Vagina (tissue), 2 donors: ENCODE measurements at places on chromosomes 13 and 19.

- H3K27ac ChIP-seq, result no peak overlapping the region
- H3K4me1 ChIP-seq, result no peaks in the 10 kb centered on the region
- H3K27me3 ChIP-seq, result no peaks in the 10 kb centered on the region
- DNase-seq, result no peak
Measured at GRCh38 chr13:84076280-84076679, 194.0 kb upstream of the SLITRK1 start.

DNA sequence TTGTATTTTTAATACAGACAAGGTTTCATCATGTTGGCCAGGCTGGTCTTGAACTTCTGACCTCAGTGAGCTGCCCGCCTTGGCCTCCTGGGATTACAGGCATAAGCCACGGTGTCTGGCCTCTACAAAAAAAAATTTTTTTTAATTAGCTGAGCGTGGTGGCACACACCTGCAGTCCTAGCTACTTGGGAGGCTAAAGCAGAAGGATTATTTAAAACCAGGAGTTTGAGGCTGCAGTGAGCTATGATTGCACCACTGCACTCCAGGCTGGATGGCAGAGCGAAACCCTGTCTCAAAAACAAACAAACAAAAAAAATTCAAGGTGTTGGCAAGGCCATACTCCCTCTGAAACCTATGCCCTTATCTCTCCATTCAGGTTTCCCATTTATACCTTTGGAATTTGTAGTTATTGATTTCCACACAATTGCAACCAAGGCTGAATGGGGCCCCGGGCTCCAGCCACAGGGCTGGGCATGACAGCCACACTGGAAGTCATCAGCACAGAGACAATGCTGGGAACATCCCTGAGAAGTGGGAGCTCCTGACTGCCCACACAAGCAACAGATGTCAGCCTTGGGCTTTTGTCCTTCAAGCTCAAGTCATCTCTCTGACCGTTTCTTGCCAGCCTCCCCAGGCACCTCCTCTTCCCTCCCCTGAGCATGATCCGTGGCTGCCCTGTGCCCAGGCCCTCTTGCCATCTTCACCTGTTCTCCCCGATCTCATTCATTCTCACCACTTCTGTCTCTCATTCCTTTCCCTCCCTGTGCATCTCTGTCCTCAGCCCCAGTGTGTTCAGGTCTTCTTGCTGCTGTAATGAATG lies 27.2 kb upstream of the CALM3 start:
- no peaks in the 10 kb centered on the region for H3K36me3 ChIP-seq
- no peak overlapping the region for H3K4me3 ChIP-seq
- no peak for DNase-seq
- H3K27me3 ChIP-seq, result no peaks in the 10 kb centered on the region

- H3K4me1 ChIP-seq, result peaks cover 51% of the 10 kb centered on the region
- no peak overlapping the region for H3K4me3 ChIP-seq
- H3K36me3 ChIP-seq, result no peaks in the 10 kb centered on the region
- H3K27me3 ChIP-seq, result no peaks in the 10 kb centered on the region
- DNase-seq, result no peak
- no peak overlapping the region for H3K27ac ChIP-seq
Measured at GRCh38 chr13:39597838-39598237, 5.2 kb downstream of the LHFPL6 start.

DNA sequence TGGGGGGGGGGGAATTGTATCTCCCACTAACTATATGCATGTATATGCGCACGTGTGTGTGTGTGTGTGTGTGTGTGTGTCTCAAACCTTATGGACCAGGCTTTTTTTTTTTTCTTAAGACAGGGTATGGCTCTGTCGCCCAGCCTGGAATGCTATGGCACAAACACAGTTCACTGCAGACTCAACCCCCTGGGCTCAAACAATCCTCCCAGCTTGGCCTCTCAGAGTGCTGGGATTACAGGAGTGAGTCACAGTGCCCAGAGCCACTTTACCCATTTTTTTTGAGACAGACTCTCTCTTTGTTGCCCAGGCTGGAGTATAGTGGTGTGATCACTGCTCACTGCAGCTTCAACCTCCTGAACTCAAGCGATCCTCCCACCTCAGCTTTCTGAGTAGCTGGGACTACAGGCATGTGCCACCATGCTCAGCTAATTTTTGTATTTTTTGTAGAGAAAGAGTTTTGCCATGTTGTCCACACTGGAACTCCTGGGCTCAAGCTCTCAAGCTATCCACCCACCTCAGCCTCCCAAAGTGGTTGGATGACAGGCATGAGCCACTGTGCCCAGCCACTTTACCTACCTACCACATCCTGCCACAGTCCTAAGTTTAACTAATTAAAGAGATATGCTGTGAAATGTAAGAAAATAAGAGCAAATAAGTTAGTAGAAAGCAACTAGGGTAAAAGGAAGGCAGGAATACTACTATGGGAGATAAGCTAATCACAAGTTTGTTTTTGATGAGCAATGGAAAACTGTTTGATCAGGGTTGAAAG lies 2.4 kb downstream of the ZMYM5 start:
- DNase-seq, result no peak
- no peak overlapping the region for H3K4me3 ChIP-seq
- no peaks in the 10 kb centered on the region for H3K27me3 ChIP-seq
- H3K36me3 ChIP-seq, result no peaks in the 10 kb centered on the region
- no peak overlapping the region for H3K27ac ChIP-seq

DNA sequence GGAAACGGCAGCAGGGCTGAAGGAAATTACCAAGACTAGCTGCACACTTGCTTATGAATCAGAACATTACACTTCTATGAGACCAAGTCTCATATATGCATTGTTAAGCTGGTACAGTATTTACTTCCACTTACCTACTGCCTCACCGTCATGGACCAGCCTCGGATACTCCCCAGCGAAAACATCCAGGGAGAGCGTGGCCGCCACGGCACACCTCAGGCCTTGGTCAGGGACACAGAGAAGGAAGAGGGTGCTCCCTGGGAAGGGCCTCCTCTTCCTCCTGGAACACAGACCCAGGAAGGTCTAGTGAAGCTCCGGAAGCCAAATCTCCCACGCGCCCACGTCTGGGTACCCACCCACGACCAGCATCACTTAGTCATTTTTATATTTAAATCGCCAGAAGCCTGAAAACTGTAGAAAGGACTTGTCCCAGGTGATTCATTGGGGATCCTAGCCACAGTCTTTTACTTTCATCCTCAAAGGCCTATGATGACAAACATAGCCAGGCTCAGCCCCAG lies 24.4 kb upstream of the MTIF3 start:
- H3K27me3 ChIP-seq, result no peaks in the 10 kb centered on the region
- H3K27ac ChIP-seq, result no peak overlapping the region
- no peak for DNase-seq
- no peaks in the 10 kb centered on the region for H3K36me3 ChIP-seq
- H3K4me1 ChIP-seq, result no peaks in the 10 kb centered on the region

DNA sequence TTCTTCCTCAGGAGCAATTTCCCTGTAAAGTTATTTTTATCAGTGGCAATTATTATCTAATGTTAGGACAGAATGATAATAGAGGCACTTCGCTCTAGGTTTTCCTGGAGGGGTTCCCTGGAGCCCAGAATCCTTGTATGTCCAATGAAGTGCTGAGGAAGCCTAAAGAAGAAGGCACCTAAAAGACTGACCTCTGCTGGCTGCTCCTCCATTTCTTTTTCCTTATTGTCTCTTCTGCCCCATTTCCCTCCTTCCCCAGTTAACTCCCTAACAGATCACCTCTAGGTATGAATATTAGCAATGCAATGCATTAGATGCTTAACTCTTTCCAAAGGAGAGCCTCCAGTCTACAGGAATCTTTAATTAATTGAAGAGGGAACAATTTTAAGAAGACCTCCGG lies 985.4 kb downstream of the DIAPH3 start:
- no peaks in the 10 kb centered on the region for H3K36me3 ChIP-seq
- no peaks in the 10 kb centered on the region for H3K4me1 ChIP-seq
- H3K27me3 ChIP-seq, result no peaks in the 10 kb centered on the region
- DNase-seq, result no peak
- H3K27ac ChIP-seq, result no peak overlapping the region

GRCh38 chr13:23921451-23921888 lies 24.2 kb upstream of the C1QTNF9B start:
- H3K4me3 ChIP-seq, result no peak overlapping the region
- H3K27ac ChIP-seq, result no peak overlapping the region
- no peaks in the 10 kb centered on the region for H3K36me3 ChIP-seq
- no peak for DNase-seq
- no peaks in the 10 kb centered on the region for H3K27me3 ChIP-seq

- H3K27me3 ChIP-seq, result no peaks in the 10 kb centered on the region
- no peaks in the 10 kb centered on the region for H3K36me3 ChIP-seq
- no peak for DNase-seq
- no peaks in the 10 kb centered on the region for H3K4me1 ChIP-seq
Measured at GRCh38 chr13:102286326-102286725, 115.5 kb downstream of the FGF14 start.

DNA sequence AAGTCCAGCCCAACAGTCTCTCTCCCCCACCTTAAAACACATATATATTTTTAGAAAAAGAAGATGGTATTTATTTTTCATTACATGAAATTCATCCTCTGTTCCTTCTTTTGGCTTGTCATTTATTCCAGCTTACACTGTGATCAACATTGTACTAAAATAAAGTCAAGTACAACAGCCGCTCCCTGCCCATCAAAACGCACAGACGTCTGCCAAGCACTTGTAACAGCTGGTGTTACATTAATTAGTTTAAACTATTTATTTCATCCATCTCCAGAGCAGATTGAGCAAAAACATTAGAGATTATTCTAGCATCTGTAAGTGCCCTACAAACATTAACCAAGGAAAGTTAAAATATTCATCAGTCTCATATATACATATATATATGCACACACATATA lies 350.5 kb downstream of the DACH1 start:
- H3K36me3 ChIP-seq, result no peaks in the 10 kb centered on the region
- no peak overlapping the region for H3K27ac ChIP-seq
- no peaks in the 10 kb centered on the region for H3K4me1 ChIP-seq
- H3K4me3 ChIP-seq, result no peak overlapping the region
- H3K27me3 ChIP-seq, result no peaks in the 10 kb centered on the region

DNA sequence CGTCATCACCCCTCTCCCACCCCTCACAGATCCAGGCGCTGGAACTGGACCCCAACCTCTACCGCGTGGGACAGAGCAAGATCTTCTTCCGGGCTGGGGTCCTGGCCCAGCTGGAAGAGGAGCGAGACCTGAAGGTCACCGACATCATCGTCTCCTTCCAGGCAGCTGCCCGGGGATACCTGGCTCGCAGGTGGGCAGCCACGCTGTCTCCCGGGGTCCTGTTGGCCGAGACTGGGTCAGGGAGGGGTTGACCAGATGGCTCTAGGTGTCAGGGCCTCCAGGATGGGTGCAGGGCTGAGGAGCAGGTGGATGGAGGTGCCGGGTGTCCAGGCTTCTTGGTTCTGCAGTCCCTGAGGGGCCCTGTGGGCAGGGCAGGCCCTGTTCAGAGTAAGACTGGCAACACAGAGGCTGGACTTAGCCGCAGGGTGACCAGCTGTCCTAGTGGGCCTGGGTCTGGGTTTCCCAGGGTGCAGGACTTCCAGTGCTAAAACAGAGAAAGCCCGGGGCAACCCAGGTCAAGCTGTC lies 58.1 kb downstream of the MYH14 start:
- H3K27me3 ChIP-seq, result no peaks in the 10 kb centered on the region
- DNase-seq, result no peak
- H3K27ac ChIP-seq, result no peak overlapping the region
- no peak overlapping the region for H3K4me3 ChIP-seq
- H3K36me3 ChIP-seq, result no peaks in the 10 kb centered on the region

DNA sequence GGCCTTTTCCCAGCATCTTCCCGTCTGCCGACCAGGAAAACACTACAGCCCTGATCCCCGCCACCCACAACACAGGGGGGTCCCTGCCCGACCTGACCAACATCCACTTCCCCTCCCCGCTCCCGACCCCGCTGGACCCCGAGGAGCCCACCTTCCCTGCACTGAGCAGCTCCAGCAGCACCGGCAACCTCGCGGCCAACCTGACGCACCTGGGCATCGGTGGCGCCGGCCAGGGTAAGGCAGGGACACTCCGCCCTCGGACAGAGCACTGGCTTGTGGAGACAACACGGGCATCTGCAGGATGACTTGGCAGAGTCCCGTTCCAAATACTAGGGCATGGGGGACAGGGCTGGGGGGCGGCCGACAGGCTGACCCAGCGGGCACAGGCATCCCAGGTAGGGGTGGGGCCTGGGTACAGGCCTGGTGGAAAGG lies 31.1 kb downstream of the COMP start:
- H3K27me3 ChIP-seq, result no peaks in the 10 kb centered on the region
- H3K4me1 ChIP-seq, result peaks cover 44% of the 10 kb centered on the region
- no peak overlapping the region for H3K27ac ChIP-seq
- no peak for DNase-seq
- H3K36me3 ChIP-seq, result no peaks in the 10 kb centered on the region

- H3K27ac ChIP-seq, result no peak overlapping the region
- no peaks in the 10 kb centered on the region for H3K4me1 ChIP-seq
- DNase-seq, result no peak
- no peak overlapping the region for H3K4me3 ChIP-seq
- no peaks in the 10 kb centered on the region for H3K36me3 ChIP-seq
Measured at GRCh38 chr13:19950374-19950773, 8.2 kb upstream of the ZMYM2 start.

- H3K4me1 ChIP-seq, result peaks cover 22% of the 10 kb centered on the region
- no peak for DNase-seq
- H3K27me3 ChIP-seq, result no peaks in the 10 kb centered on the region
- no peak overlapping the region for H3K27ac ChIP-seq
- no peak overlapping the region for H3K4me3 ChIP-seq
- no peaks in the 10 kb centered on the region for H3K36me3 ChIP-seq
Measured at GRCh38 chr13:51660813-51661212, 76.6 kb downstream of the WDFY2 start.

DNA sequence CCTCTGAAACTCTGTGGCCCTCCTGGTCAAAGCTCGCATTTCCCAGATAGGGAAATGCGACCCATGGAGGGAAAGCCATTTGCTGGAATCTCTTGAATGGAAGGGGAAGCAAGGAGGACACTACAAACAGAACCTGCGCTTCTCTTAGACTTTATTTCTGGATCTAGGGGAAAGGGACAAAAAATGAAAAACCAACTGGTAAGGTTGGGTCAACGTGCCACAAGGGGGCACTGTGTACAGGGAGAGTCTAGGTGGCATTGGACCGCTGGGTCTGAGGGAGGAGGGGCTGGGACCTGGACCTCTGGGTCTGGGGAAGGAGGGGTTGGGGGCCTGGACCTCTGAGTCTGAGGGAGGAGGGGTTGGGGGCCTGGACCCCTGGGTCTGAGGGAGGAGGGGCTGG lies 5.0 kb downstream of the KLK4 start:
- H3K36me3 ChIP-seq, result no peaks in the 10 kb centered on the region
- H3K4me1 ChIP-seq, result peaks cover 8% of the 10 kb centered on the region
- no peak overlapping the region for H3K27ac ChIP-seq
- no peak for DNase-seq
- H3K4me3 ChIP-seq, result no peak overlapping the region
